IPS-NIHi11 (cell line): ENCODE measurements at places on chromosomes 2 and 18.

- no peak for DNase-seq
Observed at GRCh38 chr2:231887756-231888155, 38.4 kb downstream of the NPPC start.

DNA sequence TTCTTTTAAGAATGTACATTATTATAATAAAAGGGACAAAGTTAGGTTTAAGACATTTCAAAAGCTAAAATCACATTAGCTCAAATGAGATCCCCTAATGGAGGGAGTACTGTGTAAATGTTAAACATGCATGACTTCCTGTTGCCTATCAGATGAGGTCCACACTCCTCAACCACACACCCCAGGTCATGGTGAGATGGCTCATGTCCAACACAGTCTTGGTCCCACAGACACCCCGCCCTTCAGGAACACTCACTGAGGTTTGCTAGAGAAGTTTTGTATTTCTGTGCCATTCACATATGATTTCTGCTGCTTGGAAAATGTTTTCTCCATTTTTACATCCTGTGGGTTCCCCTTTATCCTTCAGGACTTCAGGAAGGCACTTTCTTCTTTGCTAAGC, 491.0 kb downstream of the SOX11 start:
- no peak for DNase-seq

- no peak for DNase-seq
Observed at GRCh38 chr2:175147186-175147585, 20.8 kb downstream of the ATF2 start.

- DNase-seq: peak; percentile 42
Observed at GRCh38 chr2:73823916-73824523, 4.7 kb upstream of the STAMBP start.

DNA sequence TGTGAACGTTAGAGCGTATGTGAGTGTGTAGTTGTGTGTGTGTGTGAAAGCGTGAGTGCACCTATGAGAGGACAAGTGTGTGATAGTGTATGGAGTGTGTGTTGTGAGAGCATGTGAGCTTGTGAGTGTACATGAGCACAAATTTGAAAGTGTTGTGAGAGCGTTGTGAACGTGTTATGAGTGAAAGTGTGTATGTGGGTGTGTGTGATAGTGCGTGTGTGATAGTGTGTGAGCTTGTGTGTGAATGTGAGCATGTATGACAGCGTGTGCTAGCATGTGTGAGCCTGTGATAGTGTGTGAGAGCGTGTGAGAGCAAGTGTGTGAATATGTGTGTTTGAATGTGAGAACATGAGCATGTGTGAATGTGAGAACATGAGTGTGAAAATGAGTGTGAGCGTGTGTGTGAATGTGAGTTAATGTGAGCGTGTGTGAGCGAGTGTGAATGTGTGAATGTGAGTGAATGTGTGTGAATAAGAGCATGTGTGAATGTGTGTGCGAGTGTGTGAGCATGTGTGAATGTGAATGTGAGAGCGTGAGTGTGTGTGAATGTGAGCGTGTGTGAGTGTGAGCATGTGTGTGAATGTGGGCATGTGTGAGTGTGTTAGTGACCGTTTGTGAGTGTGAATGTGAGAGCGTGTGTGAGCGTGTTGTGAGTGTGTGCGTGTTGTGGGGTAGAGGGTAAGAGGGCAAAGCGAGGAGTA, 25.0 kb downstream of the RALB start:
- DNase-seq: no peak

GRCh38 chr2:113104054-113104611, 23.3 kb upstream of the IL1RN start:
- DNase-seq: no peak

GRCh38 chr18:62128157-62128556, 58.7 kb downstream of the PIGN start:
- no peak for DNase-seq

- DNase-seq: no peak
Observed at GRCh38 chr2:157743051-157743450, 114.4 kb upstream of the ACVR1C start.

GRCh38 chr18:3120356-3120755, 99.4 kb downstream of the MYOM1 start:
- no peak for DNase-seq

DNA sequence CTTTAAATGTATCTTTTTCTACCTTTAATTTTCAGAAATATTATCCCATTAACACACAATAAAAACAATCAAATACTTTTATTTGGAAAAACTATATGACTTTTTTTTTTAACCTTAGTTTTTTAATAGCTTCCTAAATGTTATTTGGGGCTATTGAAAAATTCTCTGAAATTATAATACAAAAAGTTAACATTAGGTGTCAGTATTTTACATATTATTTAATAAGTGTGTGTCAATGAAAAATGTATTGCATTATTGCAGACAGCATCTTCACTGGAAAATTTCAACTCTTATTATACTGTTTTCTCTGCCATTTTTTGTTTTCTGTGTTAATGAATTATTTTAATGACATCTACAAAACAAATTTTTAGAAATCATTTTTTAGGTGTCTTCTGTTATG, 51.1 kb upstream of the ARHGAP15 start:
- no peak for DNase-seq

GRCh38 chr2:40559175-40559574, 107.3 kb upstream of the SLC8A1 start:
- no peak for DNase-seq

- no peak for DNase-seq
Observed at GRCh38 chr2:158965107-158965506, 3.3 kb upstream of the TANC1 start.

DNA sequence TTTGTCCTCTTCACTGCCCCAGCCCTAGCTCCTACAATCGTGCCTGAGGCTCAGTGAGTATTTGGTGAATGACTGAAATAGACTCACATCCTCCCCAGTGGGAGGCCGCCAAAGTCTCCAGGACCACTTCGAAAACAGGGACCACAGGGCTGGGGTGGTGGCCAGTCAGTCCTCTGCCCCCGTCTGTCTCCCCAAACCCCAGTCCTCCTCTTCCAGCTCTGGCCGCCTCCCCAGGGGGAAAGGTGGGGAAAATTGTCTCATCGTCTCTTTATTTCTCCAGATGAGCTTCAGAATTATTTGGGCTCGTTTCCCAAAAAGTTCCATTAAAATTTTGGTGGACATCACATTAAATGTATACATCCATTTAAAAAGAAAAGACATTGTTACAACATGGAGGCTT, 43.5 kb downstream of the NPPC start:
- no peak for DNase-seq

GRCh38 chr2:157355618-157356017, 30.0 kb upstream of the ERMN start:
- DNase-seq: peak; percentile 13

- no peak for DNase-seq
Observed at GRCh38 chr2:148796735-148797512, 78.1 kb upstream of the KIF5C start.

DNA sequence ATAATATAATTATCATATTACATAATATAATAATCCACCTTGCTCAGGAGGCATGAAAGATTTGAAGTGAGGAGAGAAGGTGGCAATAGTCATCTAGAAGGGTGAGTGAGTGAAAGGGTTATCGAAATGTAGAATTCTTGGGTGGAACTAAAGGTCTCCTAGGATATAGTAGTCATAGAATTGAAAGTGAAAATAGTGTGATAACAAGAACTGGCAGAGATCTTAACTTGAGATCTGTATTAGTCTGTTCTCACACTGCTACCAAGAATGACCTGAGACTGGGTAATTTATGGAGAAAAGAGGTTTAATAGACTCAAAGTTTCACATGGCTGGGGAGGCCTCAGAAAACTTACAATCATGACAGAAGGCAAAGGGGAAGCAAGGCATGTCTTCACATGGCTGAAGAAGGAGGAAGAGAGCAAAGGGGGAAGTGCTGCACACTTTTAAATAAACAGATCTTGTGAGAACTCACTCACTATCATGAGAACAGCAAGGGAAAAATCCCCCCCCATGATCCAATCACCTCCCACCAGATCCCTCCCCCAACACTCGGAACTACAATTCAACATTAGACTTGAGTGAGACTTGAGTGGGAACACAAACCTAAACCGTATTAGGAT, 351.5 kb downstream of the NR4A2 start:
- no peak for DNase-seq

DNA sequence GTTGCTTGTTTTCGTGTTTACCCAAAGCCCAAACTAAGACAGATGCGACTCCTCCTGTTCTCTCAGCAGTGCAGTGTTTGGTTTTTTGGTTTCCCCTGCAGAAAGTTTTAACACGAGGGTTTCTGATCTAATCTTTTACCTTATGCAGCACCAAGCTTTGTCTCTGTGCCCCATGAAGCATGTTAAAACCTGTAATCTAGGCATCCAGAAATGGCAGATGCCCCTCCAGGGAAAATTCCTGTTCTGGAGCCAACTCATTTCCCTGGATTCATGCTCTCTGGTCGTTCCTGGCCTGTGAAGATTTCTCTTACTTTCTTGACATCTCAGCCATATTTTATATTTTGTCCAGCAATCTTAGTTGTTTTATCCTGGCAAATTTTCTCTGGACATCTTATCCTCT, 91.5 kb downstream of the LTBP1 start:
- DNase-seq: no peak

DNA sequence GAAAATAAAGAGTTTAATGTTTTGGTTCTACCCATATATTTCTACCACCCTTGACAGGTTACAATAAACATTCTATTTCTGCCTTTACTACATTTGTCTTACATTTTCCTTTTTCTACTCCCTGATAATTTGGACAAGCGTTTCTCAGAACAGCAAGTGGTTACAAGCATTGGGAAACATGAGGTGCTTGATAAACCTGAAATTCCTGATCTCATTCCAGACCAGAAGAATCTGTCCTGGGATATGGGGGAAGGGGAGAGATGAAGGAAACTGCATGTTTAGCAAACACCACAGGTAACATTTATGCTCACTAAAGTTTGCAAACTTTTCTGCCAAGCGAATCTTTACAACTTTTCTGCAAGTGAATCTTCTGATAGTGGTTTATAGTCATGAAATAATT, 28.3 kb upstream of the DSC1 start:
- no peak for DNase-seq

DNA sequence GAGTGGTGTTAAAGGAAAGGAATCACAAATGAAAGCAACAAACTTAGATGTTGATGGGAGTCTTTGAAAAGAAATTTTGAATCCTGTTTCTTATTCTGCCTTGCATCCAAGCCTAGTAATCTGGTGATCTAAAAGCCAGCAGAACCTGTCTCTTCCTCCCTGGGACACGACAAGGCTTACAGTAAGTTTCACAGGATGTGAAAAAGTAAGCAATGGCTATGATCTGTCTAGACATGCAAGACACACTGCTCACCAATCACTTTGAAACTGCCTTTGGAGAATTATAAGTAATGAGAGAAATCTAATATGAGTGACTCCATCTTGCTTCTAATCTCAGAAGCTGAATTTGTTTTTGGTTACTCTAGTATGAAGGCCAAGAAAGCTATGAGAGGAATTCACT, 103.7 kb downstream of the KCNH7 start:
- no peak for DNase-seq

- DNase-seq: peak; percentile 36
Observed at GRCh38 chr2:70994009-70994698, 519 bp downstream of the TEX261 start.

DNA sequence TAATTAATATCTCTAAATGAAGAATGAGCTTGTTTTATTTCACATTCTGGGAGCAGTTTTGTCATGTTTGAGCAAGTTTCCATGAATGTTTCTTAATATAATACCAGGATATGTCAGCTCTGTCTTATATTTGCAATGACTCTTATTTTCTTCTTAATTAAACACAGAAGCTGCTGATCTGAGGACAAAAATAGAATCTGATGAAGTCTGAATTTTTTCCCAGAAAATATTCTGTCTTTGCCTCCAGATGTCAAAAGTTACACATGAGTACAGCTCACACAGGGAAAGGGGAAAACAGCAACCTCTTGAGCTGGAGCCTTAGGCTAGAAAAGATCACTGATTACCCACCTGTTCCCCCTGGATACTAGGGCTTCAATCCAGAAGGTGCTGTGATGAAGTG, 606.6 kb upstream of the SYT4 start:
- no peak for DNase-seq

- no peak for DNase-seq
Observed at GRCh38 chr2:5148392-5149085, 543.6 kb upstream of the SOX11 start.

DNA sequence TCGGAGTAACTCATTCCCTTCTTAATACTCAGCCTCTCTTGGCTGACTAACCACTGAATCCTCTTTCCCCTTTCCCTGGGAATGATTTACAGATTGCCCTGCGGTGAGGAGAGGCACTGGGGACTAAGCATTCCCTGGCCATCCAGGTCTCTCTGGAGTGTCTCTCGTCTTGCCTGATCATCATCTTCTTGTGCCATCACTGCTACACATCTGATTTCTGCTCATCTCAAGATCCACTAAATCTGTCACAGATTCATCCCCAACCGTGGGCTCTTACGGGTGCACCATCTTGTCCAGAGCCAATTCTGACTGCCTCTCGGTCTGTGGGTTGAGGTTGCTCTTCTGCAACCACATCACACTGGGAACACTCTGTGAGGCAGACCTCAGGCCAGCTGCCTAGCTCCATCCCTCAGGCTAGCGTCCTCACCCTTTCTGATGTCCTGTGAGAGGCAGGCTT, 12.0 kb downstream of the SFTPB start:
- DNase-seq: no peak

- DNase-seq: no peak
Observed at GRCh38 chr2:47038656-47039488, 116.2 kb downstream of the STPG4 start.

- DNase-seq: peak; percentile 58
Observed at GRCh38 chr18:57439609-57439968, 4.4 kb downstream of the ONECUT2 start.

DNA sequence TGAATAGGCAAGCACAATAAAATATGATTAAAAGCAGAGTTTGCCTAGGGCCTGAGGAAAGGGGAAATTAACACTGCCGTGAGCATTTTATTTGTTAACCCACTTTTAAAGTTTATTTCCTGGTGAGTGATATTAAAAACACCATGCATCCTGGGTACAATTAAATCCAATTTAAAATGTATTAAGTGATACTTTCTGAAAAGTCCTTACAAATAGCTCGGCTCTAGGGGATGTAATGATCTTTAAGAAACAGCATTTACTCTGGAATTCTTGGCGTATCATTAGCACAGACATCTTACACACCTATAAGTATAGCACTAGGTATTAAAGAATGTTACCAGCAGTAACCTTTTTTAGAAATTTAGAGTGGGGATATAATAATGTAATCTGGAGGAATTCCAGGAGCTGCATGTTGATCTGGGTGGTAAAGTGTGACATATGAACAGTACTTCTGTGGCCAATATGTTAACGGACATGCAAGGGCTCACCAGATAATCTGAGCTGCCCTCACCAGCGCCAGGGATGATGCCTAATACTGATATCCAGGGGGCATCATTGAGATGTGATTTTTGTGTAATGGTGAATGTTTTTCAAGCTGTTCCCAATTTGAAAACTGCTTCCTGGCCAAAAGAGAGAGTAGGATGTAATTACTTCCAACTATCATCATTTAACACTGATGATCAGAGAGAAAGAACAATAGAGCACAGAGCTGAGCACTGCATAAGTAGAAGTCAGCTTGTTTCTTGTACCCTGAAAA, 235.9 kb downstream of the DSEL start:
- no peak for DNase-seq
